ENCODE measurements at places on chromosomes 4 and X.

DNA sequence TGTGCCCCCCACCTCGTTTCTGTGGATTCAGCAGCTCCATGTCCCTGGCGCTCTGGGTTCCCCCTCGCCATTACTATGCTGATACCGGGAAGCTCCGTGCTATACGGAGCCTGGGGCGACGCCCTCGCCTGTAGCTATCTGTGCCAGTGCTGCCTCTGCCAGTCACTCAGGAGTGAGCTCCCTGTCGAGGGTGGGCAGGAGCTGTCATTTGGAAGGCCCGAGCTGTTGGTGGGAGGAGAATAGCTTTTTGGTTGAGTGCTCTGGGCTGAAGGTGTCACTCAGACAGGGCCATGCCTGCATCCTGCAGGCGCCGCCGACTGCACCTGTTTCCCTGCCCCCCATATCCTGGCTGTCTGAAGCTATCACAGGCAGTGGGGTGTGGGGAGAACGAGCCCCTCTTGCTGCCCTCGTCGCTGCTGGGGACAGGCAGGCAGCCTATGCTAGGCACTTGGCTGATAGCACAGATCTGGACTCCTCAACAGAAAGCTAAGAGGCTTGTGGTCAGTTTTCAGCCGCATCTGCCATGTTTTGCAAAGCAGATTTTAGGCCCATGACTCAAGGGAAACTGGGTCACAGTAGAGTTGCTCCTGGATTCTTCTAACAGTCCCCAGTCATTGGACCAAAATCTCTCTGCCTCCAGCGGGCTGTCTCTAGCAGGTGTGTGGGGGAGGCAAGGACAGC lies 31.8 kb downstream of the CPLX1 start:
- no peaks in the 10 kb centered on the region for H3K36me3 ChIP-seq
- DNase-seq: no peak
- H3K4me3 ChIP-seq: no peak overlapping the region
- H3K27ac ChIP-seq: no peak overlapping the region
- H3K4me1 ChIP-seq: peaks cover 10% of the 10 kb centered on the region

DNA sequence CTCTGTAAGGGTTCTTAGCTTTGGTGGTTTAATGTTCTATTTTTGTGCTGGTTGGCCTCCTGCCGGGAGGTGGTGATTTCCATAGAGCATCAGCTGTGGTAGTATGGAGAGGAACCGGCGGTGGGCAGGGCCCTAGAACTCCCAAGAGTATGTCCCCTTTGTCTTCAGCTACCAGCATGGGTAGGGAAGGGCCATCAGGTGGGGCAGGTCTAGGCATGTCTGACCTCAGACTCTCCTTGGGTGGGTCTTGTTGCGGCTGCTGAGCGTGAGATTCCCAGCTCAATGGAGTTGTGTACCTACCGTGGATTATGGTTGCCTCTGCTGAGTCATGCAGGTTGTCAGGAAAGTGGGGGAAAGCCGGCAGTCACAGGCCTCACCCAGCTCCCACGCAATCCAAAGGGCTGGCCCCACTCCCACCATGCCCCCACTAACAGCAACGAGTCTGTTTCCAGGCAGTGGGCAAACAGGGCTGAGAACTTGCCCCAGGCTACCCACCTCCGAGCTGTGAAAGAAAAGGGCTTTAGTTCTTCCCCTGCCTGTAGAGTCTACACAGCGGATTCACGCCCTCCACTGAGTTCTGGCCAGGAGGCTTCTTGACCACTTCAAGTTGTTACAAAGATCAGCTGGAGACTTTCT lies 235.9 kb downstream of the RPA4 start:
- H3K36me3 ChIP-seq: no peaks in the 10 kb centered on the region
- no peak for DNase-seq
- H3K27ac ChIP-seq: no peak overlapping the region
- H3K27me3 ChIP-seq: no peaks in the 10 kb centered on the region

DNA sequence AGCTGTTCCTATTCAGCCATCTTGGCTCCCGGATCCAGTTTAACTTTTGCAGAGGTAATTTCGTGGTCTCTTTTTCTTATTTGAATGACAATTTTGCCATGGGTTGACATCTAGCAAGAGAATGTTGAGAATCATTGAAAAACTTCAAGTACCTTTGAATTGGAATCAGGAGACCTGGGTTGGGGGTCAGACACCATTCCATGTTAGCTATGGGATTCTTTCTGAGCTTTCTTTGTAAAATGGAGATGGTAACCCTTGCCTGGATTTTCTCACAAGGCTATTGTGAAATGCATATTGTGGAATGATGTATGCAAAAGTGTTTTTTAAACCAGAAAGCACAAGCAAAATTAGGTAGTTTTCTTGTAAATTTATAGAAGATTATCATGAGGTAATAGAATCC lies 79.1 kb upstream of the HAND2 start:
- DNase-seq: no peak
- no peak overlapping the region for H3K27ac ChIP-seq
- no peaks in the 10 kb centered on the region for H3K4me1 ChIP-seq
- H3K36me3 ChIP-seq: no peaks in the 10 kb centered on the region
- H3K27me3 ChIP-seq: no peaks in the 10 kb centered on the region
- no peak overlapping the region for H3K4me3 ChIP-seq

DNA sequence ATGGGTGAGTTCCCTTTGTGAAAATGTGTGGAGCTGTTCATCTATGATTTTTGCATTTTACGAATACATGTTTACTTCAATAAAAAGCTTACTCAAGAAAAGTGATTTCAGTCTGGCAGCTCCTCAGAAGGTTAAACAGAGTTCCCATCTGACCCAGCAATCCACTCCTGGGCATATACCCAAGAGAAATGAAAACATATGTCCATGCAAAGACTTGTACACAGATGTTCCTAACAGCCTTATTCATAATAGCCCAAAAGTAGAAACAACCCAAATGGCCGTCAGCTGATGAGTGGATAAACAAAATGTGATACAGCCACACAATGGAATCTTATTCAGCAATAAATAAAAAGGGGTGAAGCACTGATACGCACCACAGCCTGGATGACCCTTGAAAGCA lies 20.8 kb downstream of the CLCN4 start:
- no peak for DNase-seq
- H3K4me1 ChIP-seq: no peaks in the 10 kb centered on the region
- no peaks in the 10 kb centered on the region for H3K36me3 ChIP-seq
- H3K4me3 ChIP-seq: no peak overlapping the region

- no peak for DNase-seq
- H3K4me1 ChIP-seq: no peaks in the 10 kb centered on the region
- H3K4me3 ChIP-seq: no peak overlapping the region
- H3K36me3 ChIP-seq: no peaks in the 10 kb centered on the region
- no peaks in the 10 kb centered on the region for H3K27me3 ChIP-seq
Measured at GRCh38 chr4:55747793-55748192, 71.8 kb upstream of the EXOC1L start.

- no peaks in the 10 kb centered on the region for H3K36me3 ChIP-seq
- H3K27ac ChIP-seq: no peak overlapping the region
- H3K4me3 ChIP-seq: no peak overlapping the region
- H3K27me3 ChIP-seq: no peaks in the 10 kb centered on the region
- H3K4me1 ChIP-seq: no peaks in the 10 kb centered on the region
Measured at GRCh38 chrX:9816084-9816700, 30.0 kb downstream of the SHROOM2 start.

DNA sequence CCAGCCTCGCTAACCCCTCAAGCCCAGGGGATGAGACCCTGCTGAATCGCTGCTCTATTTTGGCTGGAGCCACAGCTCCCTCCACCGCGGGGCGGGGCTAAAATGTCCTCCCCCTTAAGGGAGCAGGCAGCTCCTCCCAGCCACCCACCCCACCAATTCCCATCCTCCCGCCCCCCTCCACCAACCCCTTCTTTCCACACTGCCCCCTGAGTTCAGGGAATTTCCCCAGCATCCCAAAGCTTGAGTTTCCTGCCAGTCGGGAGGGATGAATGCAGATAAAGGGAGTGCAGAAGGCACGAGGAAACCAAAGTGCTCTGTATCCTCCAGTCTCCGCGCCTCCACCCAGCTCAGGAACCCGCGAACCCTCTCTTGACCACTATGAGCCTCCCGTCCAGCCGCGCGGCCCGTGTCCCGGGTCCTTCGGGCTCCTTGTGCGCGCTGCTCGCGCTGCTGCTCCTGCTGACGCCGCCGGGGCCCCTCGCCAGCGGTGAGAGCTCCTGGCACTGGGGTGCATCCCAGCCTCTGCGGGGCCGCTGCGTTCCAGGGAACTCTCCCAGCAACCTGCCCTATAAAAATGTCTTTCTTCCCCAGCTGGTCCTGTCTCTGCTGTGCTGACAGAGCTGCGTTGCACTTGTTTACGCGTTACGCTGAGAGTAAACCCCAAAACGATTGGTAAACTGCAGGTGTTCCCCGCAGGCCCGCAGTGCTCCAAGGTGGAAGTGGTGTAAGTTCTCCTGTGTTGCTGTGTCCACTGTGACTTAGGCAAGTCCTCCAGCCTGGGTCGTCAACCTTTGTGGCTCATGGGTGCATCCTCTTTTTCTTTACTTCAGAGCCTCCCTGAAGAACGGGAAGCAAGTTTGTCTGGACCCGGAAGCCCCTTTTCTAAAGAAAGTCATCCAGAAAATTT lies at the start of gene CXCL6:
TSS of gene CXCL6 (plus strand) at position 306 of the 907 bp plus-strand sequence. CDS start at position 379, 73 bp downstream.
- no peaks in the 10 kb centered on the region for H3K36me3 ChIP-seq
- H3K4me1 ChIP-seq: no peaks in the 10 kb centered on the region
- no peaks in the 10 kb centered on the region for H3K27me3 ChIP-seq
- peak within 1 kb of the TSS; percentile 37 for H3K4me3 ChIP-seq
- no peak for DNase-seq

DNA sequence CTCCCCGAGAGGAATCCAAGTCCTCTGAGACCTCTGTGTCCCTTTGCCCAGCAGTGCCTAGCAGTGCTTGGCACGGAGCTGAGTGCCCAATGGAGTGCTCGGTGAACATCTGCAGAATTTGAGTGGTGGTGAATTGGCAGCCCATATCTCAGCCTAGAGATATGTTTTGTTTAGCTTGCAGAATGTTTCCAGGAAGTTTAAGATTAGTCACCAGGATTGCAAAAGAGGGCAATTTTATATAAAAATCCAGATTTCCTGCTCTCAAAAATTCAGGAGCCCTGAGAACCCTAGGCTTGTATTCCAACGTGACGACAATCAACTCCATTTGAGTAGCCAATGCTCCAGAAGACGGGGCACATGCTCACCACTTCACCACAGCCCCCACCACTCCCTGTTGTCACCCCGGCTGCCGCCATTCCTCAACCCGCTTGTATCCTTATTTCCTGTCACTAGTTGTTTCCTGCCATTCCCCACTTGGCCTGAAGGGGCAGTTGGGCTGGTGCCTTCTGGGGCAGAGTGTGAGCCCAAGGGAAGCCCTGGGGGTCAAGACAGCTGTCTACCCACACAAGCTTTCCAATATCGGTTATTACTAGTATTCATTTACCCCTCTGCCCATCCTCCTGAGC lies 116.9 kb downstream of the EFNB1 start:
- no peaks in the 10 kb centered on the region for H3K27me3 ChIP-seq
- DNase-seq: no peak
- no peak overlapping the region for H3K4me3 ChIP-seq
- H3K27ac ChIP-seq: no peak overlapping the region

- no peaks in the 10 kb centered on the region for H3K4me1 ChIP-seq
- H3K36me3 ChIP-seq: no peaks in the 10 kb centered on the region
- no peaks in the 10 kb centered on the region for H3K27me3 ChIP-seq
- DNase-seq: no peak
- H3K4me3 ChIP-seq: no peak overlapping the region
- no peak overlapping the region for H3K27ac ChIP-seq
Measured at GRCh38 chr4:147581606-147582350, 35.4 kb upstream of the TMEM184C start.

GRCh38 chrX:41314204-41314603 lies 19.8 kb upstream of the DDX3X start:
- no peak for DNase-seq
- H3K4me3 ChIP-seq: no peak overlapping the region
- no peaks in the 10 kb centered on the region for H3K27me3 ChIP-seq
- no peak overlapping the region for H3K27ac ChIP-seq
- H3K4me1 ChIP-seq: no peaks in the 10 kb centered on the region

DNA sequence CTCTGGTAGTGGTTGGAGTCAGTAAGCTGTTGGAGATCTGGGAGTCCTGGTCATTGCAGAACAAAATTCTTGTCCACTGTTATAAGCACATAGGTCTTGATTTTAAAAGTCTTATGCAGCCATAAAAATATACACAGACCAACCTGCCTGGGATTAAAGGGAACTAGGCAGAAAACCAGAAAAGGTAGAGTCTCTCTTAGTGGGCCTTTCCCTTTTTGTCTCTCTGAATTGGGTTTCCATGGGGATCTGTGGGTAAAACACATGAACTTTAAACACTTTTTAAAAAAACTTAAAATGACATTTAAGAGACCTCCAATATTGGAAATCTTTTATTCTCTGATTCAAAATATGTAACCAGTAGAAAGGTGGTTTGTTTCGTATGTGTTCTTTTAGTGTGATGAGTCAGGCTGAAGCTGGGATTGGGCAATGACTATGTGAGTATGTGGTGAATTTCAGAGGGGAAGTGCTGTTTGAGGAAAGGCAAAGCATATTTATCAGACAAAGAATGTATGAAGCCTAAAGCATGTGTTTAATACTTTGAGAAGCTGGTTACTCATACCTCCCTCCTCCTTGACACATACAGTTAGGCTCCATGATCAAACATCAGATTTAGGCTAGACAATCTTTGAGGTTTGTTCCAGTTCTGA lies 29.6 kb downstream of the SLC16A2 start:
- no peaks in the 10 kb centered on the region for H3K36me3 ChIP-seq
- no peak overlapping the region for H3K4me3 ChIP-seq
- H3K27ac ChIP-seq: no peak overlapping the region
- no peaks in the 10 kb centered on the region for H3K27me3 ChIP-seq
- H3K4me1 ChIP-seq: no peaks in the 10 kb centered on the region
- DNase-seq: peak; percentile 27

GRCh38 chr4:55598641-55599040 lies 6.6 kb upstream of the PDCL2 start:
- no peaks in the 10 kb centered on the region for H3K27me3 ChIP-seq
- DNase-seq: no peak
- no peak overlapping the region for H3K4me3 ChIP-seq
- no peak overlapping the region for H3K27ac ChIP-seq
- no peaks in the 10 kb centered on the region for H3K4me1 ChIP-seq

DNA sequence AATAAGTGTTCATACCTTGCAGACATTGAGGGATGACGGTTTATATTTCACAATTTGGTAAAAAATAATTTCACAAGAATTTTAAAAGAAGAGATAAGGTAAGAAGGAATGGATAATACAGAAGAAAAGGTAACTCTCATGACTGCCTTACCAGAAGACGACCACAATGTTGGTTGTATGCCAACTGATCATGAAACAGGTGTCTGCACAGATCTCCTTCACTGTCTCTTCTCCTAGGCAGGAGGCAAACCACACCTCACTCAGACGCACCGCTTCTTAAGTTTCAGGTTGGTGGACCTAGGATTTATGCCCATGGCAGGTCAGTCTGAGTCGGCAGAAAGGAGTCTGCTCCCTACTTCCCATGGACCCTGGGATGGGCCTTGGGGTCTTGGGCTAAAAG lies 177.2 kb downstream of the VSIG4 start:
- no peaks in the 10 kb centered on the region for H3K4me1 ChIP-seq
- no peaks in the 10 kb centered on the region for H3K27me3 ChIP-seq
- H3K4me3 ChIP-seq: no peak overlapping the region
- DNase-seq: no peak
- H3K36me3 ChIP-seq: no peaks in the 10 kb centered on the region
- H3K27ac ChIP-seq: no peak overlapping the region

- no peaks in the 10 kb centered on the region for H3K27me3 ChIP-seq
- no peak overlapping the region for H3K27ac ChIP-seq
- no peaks in the 10 kb centered on the region for H3K4me1 ChIP-seq
- no peaks in the 10 kb centered on the region for H3K36me3 ChIP-seq
- no peak for DNase-seq
- no peak overlapping the region for H3K4me3 ChIP-seq
Measured at GRCh38 chr4:40856277-40856839, 106.6 kb downstream of the NSUN7 start.

- no peak overlapping the region for H3K4me3 ChIP-seq
- H3K36me3 ChIP-seq: no peaks in the 10 kb centered on the region
- H3K27ac ChIP-seq: no peak overlapping the region
Measured at GRCh38 chrX:132258509-132258908, 39.3 kb upstream of the RAP2C start.
